GM23338 (cell line): ENCODE measurements at places on chromosomes 1 and 21. TPM values are rescaled to one million over a fixed set of nuclear protein-coding genes. Genes with fewer than 3 reads are reported as not detected.
A peak's percentile ranks its signal among the peaks of the same experiment; 100 is the strongest.

ATP1B1 gene
- polyA plus RNA-seq = 69.2 and 73.4 TPM in 2 replicates

A3GALT2 gene
- polyA plus RNA-seq = not detected in 2 replicates

ZNF648 gene
- 0.23 and 0.24 TPM in 2 replicates for polyA plus RNA-seq

SMYD2 gene
- 5.8 and 5.9 TPM in 2 replicates for polyA plus RNA-seq

CAMSAP2 gene
- 8.2 and 9.1 TPM in 2 replicates for polyA plus RNA-seq

DNA sequence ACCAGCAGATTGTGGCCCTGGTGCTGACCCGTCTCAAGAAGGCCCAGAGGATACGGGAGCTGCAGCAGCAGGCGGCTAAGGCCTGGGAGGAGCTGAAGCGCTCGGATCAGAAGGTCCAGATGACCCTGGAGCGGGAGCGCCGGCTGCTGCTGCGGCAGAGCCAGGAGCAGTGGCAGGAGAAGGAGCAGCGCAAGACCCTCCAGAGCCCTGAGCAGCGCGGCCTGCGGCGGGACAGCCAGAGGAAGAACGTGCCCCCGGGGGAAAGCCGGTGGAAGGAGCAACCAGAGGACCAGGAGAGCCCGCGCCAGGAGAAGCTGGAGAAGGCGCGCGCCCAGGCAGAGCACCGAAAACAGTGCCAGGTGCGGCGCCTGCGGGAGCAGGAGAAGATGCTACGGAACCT lies 1.0 kb downstream of the CCDC185 start:
- peak; percentile 31 for DNase-seq

DNA sequence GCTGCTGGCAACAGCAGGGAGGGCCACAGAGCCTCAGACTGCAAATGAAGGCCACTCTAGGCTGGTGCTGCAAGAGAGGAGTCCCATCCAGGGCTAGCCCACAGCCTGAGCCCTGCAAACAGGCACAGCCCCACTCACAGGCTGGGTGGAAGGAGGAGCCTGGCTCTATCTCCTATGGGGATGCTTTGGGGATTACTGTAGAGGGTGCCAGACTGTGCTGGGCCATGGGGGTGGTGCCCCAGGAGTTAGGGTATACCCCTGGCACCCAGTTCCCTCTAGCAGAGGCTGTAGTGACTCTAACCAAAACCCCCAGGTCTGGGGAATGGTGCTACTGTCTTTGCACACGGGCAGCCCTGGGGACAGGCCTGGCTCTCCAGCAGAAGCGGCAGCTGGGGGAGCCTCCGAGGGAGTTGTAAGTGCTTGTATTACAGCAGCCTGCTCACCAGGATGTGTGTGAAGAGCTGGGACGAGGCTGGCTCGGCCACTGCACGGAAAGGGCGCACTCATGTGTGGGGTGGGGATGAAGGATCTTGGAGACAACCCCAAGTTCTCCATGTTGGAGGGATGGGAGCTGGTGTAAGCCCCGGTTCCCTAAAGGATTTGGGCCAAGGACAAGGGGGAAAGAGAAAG lies 23.4 kb upstream of the EVA1B start:
- DNase-seq = no peak

GRCh38 chr1:200979574-200980451 lies 43.7 kb downstream of the KIF21B start:
- DNase-seq = peak; percentile 87

DNA sequence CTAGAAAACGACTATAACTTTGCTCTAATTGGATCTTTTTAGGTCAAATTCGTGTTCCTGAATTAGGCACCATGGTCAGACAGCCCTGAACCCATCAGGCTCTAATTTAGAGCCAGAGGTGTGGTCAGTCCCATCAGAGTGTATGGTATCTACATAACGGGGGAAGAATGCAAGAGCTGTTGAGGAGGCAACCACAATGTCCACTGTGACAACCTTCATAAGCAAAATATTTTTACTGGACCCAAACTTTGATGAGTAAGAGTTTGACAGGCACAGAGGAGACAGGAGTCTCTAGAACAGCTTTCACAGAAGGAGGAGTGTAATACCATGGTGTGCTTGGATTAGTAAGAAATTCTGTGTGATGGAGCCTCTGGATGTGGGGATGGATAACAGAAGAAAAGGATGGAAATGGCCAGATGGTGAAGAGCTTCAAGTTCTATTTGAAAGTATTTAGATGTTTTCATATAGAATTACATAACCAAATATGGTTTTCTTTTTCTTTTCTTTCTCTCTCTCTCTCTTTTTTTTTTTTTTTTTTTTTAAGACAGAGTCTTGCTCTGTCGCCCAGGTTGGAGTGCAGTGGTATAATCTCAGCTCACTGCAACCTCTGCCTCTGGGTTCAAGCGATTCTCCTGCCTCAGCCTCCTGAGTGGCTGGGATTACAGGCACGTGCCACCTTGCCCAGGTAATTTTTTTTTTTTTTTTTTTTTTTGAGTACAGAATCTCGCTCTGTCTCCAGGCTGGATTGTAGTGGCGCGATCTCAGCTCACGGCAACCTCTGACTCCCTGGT lies 24.9 kb downstream of the UBE2U start:
- DNase-seq = no peak

DNA sequence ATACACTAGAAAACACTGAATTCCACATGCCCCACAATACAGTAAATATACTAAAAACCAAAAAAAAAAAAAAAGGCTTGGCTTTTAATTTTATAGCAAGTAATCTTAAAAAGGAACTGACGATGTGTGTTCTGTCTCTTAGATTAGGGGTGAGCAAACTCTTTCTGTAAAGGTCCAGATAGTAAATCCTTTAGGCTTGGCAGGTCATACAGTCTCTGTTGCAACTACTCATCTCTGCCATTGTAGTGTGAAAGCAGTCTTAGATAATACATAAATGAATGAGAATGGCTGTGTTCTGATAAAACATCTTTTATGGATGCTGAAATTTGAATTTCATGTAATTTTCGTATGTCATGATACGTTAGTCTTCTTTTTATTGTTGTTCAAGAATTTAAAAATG lies 150.2 kb downstream of the SLC30A10 start:
- DNase-seq = no peak

DNA sequence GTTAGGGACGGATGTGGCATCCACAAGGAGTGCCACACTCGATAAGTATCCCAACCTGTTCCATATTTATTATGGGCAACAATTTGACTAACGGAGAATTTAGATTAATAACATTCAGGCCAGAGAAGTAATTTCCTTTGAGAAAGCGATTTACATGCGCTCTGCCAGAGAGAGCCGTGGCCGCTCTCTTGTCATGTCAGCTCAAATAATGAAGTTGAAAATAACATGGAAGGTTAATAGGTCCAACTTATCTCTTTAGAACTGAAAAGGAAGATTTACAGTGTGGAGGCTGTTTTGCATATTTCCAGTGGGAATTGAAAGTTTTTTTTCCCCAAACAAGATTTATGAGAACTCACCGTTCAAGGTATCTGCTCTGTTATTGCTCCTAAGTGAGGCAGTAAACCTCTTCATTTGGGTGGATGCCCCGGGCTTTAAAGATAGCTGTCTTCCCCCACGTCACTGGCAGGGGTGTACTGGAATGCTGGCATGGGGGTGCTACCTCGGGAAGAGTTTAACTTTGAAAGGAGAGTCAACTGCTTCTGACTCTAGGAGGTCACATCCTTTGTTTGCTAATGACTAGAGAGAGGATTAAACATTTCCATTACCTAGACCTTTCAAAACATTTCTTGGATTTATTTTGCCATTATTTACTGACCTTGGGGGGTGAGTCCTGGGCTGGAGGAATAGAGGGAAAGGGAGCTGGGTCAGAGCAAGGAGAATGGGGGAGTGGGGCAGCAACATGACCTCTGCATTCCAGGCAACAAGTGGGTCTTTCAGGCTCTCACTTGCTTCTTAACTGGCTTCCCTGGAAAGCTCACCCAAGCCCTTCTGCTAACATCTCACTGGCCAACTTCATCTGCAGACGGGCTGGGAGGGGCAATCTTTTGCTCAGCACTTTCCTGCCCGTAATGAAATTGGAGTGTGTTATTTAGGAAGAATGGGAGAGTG lies 204.2 kb downstream of the CAMTA1 start:
- no peak for DNase-seq

DNA sequence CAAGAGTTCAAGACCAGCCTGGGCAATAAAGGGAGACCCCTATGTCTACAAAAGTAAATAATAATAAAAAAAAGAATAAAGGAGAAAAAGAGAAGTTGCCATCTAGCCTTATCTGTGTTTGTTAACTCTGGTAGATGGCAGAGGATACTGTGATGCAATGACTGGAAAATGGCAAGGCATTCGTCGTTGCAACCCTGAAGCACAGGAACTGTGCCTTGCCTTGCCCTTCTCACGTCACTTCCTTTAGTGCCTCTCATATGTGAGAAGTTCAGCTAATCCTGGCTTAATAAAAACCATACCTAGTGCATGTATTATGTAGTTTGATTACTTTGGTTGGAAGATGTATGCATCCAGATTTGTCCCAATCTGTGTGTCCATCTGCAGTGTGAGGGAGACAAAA lies 25.8 kb upstream of the PIGC start:
- DNase-seq = no peak

DNA sequence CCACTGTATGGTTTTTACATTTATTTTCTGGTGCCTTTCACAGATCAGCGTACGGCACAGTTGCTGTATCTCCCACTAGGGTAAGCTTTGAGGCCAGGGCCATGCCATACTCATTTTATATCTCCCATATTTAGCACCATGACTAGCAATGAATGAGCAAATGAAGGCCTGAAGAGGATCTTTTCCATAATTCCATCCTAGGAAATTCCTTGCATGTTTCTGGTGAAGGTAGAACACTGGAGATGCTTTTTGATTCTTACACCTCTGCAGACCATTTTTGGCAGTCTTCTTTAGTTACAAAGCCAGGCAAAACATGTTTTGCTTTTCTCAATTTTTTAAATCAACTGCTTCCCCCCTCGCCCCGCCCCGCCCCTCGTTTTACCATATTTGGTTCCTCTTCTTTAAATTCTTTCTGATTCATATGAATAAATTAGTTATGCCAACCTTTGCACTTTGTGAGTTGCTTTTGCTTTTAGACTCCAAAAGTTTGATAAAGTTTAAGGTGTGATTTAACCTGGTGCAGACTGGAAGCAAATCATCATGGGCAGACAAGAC lies 78.9 kb upstream of the AK4 start:
- no peak for DNase-seq

GRCh38 chr1:5989731-5990271 lies 2.4 kb downstream of the NPHP4 start:
- no peak for DNase-seq

DNA sequence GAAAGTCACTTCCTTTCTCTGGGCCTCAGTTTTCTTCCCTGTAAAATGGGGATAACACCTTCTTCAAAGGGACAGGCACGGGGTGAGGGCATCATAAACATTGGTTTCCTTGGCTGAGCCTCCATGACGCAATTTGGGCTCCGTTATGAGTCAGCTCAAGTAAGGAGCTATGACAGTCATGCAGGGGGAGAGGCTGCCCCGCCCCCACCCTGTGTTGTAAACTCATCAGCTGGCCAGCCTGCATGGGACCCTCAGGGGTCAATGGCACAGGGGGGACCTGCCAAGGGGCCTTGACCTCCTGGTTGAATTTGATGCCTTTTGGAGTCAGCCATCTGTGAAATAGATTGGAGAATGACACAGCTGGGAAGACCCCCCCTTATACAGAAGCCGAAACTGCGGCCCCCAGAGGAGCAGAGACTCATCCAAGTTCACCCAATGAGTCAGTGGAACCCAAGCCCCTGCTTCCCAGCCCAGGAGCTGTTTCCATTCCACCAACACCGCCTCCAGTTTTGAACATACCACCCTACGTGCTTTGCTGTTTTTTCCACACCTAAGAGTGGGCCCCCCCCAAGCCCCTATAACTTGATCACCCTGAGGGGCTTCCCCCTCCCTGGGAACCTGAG lies 36.8 kb upstream of the RUNX3 start:
- no peak for DNase-seq

DNA sequence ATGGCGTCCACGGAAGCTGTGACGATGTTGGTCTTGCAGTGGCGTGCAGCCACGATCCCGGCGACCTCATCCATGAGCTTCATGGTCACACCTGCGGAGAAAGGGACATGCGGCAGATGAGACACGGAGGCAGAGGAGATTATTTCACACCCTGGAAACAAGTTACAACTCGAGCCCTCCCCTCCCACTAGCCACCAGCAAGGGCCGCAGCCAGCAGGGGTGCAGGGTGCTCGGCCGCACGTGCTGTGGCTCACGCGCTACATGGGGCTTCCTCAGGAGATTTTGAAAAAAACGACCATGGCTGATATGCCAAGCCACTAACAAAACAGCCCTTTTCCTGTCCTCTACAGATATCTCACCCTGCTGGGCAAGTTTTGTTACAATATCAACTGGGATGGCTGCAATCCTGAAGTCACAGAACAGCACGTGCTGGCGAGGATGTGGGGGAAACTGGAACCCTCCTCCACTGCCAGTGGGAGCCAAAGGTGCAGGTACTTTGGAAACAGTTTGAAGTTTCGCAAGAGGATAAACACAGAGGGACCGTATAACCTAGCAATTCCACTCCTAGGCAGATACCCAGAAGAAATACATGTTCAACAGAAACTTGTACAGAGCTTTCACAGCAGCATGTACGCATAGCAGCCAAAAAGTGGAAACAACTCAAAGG lies 34.1 kb upstream of the GPR153 start:
- DNase-seq = no peak

DNA sequence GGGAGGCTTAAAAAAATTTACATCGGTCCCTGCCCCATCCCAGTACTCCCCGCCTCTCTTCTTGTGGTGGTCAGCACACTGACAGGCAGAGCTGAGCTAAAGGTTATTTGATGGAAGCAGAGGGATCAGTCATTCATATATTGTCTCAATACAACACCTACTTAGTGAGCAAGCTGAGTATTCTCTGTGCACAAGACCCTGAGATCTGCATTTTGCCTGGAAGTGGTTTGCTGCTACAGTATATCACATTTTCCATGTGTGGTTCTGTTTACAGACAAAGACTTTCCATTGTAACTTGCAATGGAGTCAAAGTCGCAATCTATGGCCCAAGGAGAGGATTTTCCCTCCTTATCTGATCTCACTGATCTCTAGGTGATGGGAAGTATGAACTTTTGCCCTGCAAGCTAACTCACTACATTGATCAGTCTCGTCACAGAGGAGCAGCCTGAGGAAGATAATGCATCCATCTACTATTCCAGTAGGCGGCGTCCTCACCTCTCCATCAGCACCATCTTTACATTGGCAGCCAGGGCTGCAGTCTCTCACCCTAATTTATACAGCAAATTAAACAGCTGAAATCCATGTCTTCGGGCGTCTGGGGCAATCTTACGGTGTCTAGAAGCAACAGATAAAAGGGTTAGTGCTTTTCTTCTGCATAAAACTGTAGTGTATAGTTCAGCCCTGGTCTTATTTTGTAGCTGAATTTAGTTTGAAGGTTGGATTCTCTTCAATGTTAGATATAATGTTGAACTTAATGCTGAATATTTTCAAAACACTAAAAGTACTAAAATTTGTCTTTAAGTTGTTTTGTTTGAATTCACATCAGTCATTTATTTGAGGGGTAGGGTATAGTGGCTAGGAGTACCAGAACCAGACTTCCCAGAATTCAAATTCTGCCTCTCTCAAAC lies 3.2 kb upstream of the TRAF5 start:
- DNase-seq = peak; percentile 85

DNA sequence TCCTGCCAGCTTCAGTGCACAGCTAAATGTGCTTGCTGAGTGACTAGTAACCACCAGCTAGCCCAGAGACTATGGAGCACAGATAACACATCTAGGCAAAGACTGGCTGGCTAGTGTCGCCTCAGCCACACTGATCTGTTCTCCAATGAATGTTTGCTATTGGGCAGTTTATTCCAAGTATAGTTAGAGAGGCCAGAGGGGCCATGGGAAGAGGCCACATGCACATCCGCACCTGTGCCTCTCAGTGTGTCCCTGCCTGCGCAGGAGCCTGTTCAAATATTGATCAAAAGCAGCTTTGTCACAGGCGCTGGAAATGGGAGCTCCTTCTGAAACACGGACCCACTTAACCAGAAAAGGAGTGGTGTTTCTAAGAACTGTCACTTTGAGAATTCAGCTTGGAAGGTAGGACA lies 51.3 kb upstream of the ATP1A1 start:
- no peak for DNase-seq

- DNase-seq = no peak
Measured at GRCh38 chr1:8118031-8118451, 91.9 kb upstream of the ERRFI1 start.
